AG04450 (cell line): ENCODE measurements at places on chromosomes 12 and 14. TPM values are rescaled to one million over a fixed set of nuclear protein-coding genes. Genes with fewer than 3 reads are reported as not detected.

Gene SAMD15
- 0.66 and 0.72 TPM in 2 replicates for polyA plus RNA-seq

Gene UNC119B
- 35.7 and 41.9 TPM in 2 replicates for polyA plus RNA-seq

GRCh38 chr12:42698213-42698612 lies 108.7 kb upstream of the PRICKLE1 start:
- DNase-seq, result no peak

DNA sequence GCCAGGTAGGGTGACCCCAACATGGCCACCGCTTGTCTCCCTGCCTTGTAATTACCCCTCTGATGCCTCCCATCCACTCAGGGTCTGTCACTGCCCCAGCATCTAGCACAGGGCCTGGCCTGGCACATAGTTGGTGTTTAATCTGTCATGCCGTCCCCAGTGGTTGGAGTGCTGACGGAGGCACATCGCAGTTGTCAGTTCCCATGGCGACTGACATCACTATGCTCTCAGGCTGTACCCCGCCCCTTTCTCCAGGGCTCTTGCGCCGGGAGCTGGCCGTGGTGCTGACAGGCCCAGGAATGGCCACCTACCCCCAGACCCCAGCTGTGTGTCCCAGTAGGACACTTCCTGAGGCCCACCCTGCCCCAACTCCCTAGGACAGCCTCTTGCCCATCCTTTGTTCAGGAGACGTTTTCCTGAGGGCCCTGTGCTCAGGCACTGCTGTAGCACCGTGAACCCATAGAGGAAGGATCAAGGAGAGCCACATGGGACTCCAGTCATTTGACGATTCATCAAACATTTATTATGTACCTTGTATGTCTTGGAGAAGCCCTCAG lies 23.0 kb downstream of the FAM222A start:
- no peak for DNase-seq
